CD4-positive, alpha-beta T cell treated with Interferon gamma for 1 hour (primary cell): ENCODE measurements at places on chromosomes 13 and 19.

DNA sequence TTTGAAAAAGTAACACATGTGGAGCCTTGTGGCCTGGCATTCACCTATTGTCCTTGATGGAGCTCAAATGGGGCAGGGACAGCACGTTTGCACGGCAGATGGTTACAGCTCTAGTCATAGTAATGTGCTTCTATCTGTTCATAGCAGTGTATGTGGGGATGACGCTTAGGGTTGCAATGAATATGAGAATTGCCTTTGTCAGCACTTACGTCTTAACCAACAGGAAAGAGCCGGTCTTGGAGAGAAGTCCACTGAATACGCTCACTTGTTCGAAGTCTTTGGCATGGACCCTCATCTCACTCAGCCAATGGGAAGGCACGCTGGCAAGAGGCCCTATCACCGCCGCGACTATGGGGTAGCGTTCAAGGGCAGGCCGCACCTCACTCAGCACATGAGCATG is 18.9 kb upstream of the OR7D2 start:
- DNase-seq: no peak

DNA sequence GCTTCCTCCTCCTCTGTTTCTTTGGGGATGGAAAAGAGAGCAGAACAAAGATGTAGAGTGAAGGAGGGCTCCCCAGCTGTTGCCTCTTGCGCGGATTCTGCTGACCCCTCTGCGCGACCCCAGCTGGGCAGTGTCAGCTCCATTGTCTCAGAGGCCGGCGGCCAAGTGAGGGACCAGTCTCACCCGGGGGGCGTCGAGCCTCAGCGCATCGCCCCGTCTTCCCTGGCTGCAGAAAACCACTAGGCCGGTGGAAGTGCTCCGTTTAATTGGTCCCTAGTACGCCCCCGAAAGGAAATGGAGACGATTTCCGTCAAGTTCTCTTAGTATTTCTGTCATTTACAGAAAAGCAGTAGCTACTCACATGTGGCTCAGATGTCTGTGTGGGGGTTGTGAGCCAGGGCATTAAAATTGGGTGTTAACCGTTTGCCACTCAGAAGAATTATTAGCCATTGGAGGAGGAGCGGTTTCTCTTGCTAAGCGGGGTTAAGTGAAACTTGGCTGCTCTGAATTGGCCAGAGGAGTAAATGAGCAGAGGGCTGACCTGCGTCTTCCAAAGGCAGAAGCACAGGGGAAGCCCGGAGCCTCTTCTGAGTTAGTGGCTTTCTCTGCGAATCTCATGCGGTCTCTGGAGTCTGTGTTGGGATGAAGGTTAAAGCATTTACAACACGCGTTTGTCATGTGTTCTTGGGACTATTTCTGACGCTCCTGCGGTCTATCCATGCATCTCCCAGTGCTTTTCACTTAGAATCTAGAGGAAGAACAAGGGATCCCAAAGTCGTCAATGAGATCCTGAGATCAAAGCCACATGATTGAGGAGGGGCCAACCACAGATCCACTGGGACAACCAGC is 132.8 kb upstream of the MYO16 start:
- no peak for DNase-seq

DNA sequence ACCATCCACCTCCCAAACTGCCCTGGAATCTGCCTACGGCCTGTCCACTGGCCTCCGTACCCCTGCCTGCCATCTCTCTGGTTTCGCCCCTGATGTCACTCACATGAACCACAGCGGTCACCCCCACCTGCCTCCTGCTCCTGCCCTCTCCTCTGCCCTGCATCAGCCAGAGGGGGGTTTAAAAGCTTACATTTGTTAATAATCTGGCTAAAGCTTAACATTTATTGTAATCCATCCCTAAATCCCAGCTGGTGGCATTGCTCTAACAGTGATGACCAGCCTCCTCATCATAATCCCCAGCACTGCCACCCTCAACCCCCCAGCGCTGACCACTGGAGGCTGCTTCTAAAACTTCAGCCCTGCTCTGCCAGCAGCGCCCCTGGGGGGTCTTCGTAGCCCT is 38.9 kb downstream of the DNM2 start:
- no peak for DNase-seq

DNA sequence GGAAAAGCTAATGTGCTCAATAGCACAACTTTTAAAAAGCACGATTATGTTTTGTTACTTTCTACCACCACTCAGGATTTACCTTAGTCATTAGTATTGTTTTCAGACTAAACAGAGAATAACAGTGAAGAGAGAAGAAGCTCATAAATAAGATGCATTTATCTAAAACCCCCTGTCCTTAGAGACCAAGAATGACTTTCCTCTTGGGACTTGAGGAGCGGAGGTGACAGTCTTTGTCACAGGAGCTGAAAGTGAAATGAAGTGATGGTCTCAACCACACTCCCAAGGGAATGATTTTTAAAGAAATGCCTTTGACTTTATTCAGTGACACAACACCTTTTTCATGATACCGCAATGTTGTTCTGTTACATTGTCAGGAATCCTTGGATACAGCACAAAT is 190.6 kb upstream of the NBEA start:
- no peak for DNase-seq

GRCh38 chr13:73061473-73061872 is 2.7 kb downstream of the KLF5 start:
- no peak for DNase-seq

DNA sequence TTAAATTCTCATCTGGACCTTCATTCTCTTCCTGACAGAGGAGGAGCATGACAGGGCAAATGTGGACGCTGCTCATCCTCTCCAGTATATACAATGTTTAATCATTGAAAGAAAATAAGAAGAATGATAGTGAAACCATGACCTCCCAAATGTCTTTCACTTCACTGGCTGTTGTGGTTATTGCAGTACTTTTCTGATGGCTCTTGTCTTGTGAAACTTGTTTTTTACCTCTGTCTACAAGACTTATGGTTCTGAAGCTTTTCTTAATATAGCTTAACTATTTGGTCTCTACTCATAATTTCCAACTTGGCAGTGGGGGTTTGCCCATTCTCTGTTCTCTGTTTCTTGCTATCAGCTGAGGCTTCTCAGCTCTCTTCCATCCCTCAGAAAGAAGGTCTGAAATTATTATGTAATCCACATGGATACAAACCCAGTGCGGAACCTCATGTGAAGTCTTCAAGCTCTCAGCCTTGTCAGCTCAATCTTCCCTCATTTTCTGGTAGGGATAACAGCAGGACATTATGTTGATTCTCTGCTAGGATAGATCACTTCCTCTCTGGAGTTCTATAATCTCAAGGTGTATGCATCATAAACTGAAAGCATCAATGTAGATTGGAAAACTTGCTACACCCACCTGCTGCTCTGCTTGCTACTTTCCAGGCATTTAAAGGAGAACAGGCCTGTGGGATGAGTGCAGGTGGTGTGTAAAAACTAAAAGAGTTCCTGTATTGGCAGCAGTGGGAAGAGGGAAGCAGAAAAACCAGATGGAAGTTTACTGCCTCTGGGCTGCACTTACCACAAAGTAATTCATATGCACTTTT is 250.3 kb upstream of the HTR2A start:
- DNase-seq: no peak

DNA sequence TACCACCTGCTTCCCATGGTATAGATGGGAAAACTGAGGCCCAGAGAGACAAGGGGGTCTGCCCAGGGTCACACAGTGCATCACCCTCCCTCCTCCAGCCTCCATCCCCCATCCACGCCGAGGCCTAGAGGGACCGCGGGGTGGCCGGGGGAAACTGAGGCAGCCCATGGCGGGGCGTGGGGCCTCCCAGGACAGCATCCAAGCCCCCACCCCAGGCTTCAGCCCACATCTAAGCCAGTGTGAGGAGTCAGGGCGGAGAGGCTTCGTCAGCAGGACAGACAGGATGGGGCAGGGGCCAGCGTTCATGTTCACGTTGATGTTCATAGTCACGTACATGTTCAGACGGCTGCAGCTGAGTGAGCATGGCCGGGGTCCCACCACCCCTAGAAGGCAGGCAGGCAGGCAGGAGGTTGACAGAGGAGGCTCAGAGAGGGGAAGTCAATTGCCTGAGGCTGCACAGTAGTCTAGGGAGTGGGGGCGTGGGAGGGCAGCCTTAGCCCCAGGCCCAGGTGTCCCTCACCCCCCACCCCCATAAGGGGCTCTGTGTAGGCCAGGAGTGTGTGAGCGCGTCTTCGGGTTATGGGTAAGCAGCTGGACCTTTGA is 23.3 kb downstream of the SMIM24 start:
- no peak for DNase-seq

- DNase-seq: no peak
Measured at GRCh38 chr13:51995677-51996551, 15.3 kb downstream of the ATP7B start.

DNA sequence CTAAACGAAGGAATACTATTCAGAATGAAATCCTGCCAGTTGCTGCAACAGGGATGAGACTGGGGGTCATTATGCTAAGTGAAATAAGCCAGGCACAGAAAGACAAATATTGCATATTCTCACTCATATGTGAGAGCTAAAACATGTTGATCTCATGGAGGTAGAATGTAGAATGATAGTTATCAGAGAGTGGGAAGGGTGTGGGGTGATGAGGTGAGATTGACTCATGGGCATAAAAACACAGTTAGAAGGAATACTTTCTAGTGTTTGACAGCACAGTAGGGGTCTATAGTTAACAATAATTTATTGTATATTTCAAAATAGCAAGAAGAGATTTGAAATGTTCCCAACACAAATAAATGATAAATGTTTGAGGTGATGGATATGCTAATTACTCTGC is 7.8 kb upstream of the OR7C2 start:
- no peak for DNase-seq

GRCh38 chr13:52845334-52845761 is 3.1 kb downstream of the PCDH8 start:
- no peak for DNase-seq

GRCh38 chr13:73230716-73231115 is 171.9 kb downstream of the KLF5 start:
- peak; percentile 9 for DNase-seq

- DNase-seq: no peak
Measured at GRCh38 chr13:21676611-21677021, 5.7 kb downstream of the FGF9 start.

DNA sequence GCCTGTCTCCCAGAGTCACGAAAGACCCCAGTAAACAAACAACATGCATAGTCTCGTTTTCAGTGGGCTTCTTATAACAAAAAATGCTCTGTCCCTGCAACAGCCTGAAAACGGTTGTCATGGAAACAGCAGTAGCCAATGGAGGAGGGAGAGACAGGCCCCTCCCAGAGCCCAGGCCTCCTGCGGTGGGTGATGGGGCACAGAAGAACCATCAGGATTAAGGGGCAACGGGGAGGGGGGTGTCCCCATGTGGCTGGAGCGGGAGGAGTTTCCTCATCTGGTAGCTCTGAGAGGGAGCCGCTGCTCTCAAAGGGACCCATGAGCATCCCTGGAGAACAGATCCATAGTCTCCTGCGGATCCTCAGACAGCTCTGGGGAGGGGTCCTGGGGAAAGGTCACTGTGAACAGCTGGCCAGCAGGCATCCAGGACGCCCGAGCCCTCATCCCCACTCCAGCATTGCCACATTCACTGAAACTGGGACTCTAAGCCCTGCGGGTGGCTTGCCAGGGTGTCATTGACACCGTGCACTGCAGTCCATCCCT is 37.5 kb upstream of the PNMA8B start:
- no peak for DNase-seq

DNA sequence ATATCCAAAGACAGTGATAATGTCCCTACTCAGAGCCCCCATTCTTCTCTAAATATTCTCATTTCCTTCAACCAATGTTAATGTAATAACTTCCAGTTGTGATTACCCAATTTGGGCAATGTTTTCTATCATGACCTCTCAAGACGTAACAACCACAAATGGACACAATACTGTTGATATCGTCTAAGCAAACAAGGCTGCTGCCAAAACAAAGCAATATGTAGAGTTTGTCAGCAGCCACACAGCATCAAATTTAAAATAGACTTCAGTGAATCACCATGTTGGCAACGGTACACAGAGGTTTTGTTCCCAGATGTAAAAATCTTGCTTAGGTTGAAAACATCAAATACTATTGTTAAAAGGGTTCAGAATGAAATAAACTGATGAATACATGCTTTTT is 205.1 kb downstream of the DACH1 start:
- DNase-seq: no peak

DNA sequence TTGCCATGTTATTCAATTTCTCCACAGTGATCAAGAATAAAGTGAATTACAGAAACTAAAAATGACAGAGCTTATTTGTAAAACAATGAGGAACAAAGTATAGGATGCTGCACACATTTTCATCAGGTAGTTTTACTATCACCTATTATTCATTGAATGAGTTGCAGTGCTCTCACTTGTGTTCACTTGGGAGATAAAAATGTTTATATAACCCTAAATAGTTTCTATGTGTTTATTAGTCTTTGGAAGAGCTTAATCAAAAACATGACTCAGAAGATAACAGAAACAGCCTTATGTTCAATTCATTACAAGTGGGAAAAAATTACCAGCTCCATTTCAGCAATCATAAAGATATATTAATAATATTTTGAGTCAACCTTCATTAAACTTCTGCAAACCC is 796.2 kb downstream of the SLITRK1 start:
- no peak for DNase-seq

DNA sequence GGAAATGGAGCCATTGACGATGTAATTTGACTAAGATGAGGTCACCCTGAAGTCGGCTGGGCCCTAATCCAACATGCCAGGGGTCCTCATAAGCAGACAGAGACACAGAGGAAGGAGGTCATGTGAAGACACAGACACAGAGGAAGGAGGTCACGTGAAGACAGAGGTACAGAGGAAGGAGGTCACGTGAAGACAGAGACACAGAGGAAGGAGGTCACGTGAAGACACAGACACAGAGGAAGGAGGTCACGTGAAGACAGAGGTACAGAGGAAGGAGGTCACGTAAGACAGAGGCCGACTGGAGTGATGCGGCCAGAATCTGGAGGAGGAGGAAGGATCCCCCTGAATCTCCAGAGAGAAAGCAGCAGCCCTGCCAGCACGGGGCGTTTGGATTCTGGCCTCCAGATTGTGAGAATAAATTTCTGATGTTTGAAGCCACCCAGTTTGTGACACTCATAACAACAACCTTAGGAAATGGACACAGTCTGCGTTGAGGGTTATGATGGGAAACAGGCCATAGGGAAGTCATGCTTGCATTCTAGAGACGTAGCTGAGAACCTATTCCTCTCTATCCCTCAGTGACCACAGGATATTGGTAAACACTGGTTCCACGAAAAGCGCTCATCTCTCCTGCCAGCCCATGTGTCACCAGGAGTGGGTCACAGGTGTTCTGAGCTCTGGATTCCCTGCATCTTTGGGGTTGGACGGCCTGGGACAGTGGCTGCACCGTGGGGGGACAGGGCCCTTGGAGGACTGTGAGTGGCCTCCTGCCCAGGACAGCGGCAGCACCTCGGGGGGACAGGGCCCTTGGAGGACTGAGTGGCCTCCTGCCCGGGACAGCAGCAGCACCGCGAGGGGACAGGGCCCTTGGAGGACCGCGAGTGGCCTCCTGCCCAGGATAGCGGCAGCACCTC is 108.5 kb downstream of the SOX1 start:
- no peak for DNase-seq
